ENCODE measurements at places on chromosomes 11 and 22.
A peak's percentile ranks its signal among the peaks of the same experiment; 100 is the strongest.

GRCh38 chr11:5521540-5521939, 5.0 kb upstream of the UBQLNL start:
- no peak for DNase-seq

- no peak for DNase-seq
Observed at GRCh38 chr11:63847363-63847762, 8.5 kb downstream of the MARK2 start.

- no peak for DNase-seq
Observed at GRCh38 chr22:40928657-40929056, 22.5 kb upstream of the RBX1 start.

DNA sequence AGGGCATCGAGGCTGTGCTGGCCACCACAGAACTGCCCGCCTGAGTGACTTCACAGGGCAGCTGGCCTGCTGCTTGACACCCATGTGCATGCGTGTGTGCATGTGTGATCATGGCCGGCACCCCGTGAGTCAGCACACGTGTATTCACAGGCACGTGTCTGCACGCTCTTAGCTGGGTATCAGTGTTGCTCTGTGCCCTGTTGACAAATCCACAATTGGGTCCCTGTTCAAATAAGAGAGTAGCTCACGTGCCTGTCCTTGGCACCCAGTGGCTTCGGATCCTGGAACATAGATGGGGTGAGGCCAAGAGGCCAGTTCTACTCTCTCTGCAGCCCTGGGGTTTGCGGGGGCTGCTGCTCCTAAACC, 14.0 kb downstream of the B3GAT1 start:
- DNase-seq, result no peak

DNA sequence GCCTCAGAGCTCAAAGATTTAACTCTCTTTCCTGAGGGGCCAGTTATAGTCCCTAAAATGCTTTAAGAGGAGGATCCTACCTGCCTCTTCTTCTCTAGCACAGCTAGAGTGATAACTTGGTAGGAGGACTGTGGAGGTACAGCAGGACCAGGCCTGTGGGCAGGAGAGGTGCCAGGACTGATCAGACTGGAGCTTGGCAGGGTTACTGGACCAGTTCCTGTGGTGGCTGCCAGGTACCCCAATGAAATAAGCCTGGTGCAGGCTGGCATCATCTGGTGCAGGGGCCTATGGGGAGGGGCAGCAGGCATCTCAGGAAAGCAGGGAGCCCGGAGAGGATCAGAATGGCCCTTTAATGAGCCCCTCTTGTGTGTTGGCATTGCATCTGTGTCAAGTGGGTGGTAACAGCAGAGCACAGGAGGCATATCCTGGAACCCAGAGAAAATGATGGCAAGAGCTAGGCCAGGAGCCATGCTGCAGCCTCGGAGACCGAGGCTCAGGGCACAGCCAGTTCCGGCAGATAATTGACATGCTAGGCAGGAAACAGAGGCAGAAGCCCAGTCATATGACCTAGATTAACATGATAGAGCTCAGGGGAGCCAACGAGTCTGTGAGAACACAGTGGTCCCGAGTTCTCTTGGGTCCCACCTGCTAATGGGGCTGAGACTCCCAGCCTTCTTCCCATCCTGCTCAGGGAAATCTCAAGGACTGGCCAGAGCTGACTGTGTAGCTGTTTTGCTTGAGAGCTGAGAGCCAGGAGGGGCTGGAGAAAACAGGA, 187.5 kb upstream of the ZBED5 start:
- no peak for DNase-seq

DNA sequence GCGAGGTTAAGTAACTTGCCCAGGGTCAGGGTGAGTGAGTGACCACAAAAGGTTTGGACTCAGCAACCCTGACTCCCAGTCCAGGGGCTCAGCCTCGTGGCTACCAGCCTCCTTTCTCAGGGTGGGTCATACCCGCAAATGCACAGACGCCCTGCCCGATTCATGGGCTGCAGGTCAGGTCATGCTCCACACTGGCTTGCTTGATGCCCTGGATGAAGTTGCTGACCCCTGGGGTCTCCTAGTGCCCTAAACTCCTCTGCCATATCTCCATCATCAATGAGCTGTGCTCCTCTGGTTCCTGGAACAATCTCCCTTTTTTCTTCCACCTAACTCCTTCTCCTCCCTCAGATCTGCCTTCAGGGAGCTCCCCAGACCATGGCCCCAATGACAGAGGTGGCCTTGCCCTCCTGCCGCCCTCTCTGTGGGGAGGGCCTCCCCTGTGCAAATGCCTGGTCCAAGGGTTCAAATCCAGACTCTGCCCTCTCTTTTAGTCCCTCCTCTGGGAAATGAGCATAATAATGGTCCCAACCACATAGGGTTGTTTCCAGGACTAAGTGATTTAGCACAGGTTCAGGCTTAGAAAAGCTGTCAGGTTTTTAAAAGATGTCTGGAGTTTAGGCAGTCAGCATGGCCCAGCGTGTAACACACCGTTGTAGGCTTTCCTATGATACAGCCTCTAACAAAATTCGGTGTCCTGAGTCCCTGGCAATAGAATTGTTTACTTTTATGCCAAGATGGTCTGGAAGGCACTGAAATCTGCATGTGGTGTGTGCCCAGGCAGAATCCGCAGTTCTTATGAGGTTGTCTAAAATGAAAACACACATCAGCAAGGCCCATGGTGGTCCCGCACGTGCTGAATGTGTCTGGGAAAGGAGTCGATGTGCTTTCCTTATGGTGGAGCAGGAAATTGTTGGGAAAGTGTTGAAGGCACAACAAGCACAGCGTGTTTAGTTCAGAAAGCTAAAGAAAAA, 63.6 kb downstream of the CD82 start:
- DNase-seq, result peak; percentile 18

DNA sequence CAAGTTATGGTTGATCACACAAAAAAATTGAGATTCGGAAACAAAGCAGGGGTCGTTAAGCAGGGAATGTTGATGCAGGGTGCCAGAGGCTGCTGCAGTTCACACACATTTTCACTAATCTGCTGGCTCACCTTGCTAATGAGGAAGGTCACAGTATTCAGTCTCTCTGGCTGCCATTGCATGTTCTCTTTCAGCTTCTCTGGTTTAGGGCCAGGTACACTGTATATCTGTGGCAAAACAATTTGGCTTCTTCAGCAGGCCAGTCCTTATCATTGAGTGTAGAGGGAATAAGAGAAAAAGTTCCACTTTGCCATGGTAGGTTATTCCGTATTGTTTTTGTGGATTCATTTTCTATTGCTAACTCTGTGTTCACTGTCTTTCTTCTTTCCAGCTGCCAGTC, 283.7 kb upstream of the ANO3 start:
- DNase-seq, result no peak

GRCh38 chr22:24187731-24188644, 6.7 kb downstream of the SUSD2 start:
- DNase-seq, result no peak

GRCh38 chr11:61541598-61541997, 33.0 kb downstream of the LRRC10B start:
- peak; percentile 74 for DNase-seq

DNA sequence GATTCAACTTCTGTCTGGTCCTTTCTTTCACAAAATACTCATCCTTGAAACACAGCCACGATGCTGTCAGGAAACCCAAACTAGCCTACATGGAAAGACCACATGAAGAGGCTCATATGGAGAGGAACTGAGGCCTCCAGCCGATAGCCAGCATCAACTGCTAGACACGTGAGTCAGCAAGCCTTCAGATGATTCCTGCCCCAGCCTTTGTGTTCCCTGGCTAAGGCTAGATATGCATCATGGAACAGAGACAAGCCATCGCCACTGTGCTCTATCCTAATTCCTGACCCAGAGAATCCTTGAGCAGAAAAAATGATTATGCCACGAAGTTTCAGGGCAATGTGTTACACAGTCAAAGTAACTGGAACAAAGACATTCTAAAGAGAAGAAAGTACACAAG, 75.5 kb downstream of the ENTHD1 start:
- no peak for DNase-seq

Data from right hindlimb (tissue), 1 donor.